ENCODE measurements at places on chromosomes 11 and 22. TPM values are rescaled to one million over a fixed set of nuclear protein-coding genes. Genes with fewer than 3 reads are reported as not detected.
A peak's percentile ranks its signal among the peaks of the same experiment; 100 is the strongest.

Gene VPS11
- total RNA-seq, result 64.4 TPM

Gene NAT10
- 25.9 TPM for total RNA-seq

Gene GGTLC3
- 13.3 TPM for total RNA-seq

Gene AASDHPPT
- 49.0 TPM for total RNA-seq

GRCh38 chr22:26568207-26568706 is 21.7 kb downstream of the TPST2 start:
- no peak for DNase-seq
- no peak overlapping the region for H3K27ac ChIP-seq
- H3K4me3 ChIP-seq, result no peak overlapping the region
- H3K27me3 ChIP-seq, result no peaks in the 10 kb centered on the region

GRCh38 chr11:114077482-114078305 is 18.2 kb downstream of the ZBTB16 start:
- H3K27ac ChIP-seq, result peak overlapping the region; percentile 92
- DNase-seq, result no peak
- peaks cover 99% of the 10 kb centered on the region for H3K4me1 ChIP-seq
- H3K4me3 ChIP-seq, result no peak overlapping the region

DNA sequence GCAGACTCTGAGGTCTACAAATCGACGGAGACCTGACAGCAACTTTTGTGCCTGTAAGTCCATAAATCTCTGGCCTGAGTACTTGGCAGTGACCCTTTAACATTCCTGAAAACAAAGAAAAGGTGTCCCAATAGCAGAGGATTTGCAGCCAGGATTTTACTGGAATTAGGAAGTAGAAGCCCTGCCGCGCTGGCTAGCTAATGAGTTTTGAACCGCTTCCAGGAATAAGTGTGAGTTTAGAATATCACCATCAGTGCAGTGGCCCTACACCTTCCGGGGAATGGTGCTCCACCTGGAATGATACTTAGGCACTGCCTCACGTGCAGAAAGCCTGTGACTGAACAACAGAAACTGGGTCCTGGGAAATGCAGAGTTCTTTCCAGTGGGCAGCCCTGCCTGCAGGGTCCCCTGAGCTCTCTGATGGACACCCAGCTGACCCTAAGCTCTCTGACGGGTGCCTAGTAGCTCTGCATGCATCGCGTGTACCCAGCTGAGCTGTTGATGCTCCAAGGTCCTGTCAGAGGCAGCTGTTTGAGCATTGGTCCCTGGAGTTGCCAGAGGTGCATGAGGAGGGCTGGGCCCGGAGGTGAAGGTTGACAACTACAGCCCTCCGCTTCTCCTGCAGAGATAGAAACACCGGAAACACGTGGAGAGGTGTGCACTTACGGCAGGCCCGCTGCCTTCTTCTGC is 380.9 kb downstream of the TBC1D22A start:
- no peaks in the 10 kb centered on the region for H3K36me3 ChIP-seq
- no peak overlapping the region for H3K4me3 ChIP-seq
- H3K27ac ChIP-seq, result peak overlapping the region; percentile 93
- H3K4me1 ChIP-seq, result peaks cover 28% of the 10 kb centered on the region
- no peaks in the 10 kb centered on the region for H3K27me3 ChIP-seq

DNA sequence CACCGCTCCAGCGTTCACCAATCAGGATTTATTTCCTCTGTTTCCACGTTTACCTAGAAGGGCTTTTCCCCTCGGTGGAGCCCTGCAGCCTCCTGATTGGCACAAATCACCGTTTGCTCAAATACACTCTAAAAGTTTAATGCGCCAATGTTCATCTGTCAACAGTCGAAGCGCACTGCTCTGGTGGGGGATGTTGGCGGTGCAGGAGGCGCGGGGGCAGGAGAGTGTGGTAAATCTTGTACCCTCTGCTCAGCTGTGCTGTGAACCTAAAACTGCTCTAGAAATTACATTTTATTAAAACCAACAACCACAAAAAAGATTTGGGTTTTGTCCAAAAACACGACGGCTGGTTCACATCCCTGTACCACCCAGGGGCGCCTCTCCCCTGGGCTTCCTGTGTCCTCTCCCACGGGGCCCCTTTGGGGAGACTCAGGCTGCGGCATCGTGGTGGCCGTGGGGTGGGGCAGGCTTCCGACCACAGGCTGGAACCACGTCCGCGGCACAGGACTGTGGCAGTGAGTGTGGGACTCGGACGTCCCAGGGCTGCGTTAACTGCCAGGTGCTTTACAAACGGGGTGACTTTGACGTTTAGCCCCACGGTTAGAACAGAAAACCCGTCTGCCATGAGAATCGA is 13.5 kb downstream of the TTLL8 start:
- no peaks in the 10 kb centered on the region for H3K27me3 ChIP-seq
- H3K27ac ChIP-seq, result no peak overlapping the region
- no peak for DNase-seq

DNA sequence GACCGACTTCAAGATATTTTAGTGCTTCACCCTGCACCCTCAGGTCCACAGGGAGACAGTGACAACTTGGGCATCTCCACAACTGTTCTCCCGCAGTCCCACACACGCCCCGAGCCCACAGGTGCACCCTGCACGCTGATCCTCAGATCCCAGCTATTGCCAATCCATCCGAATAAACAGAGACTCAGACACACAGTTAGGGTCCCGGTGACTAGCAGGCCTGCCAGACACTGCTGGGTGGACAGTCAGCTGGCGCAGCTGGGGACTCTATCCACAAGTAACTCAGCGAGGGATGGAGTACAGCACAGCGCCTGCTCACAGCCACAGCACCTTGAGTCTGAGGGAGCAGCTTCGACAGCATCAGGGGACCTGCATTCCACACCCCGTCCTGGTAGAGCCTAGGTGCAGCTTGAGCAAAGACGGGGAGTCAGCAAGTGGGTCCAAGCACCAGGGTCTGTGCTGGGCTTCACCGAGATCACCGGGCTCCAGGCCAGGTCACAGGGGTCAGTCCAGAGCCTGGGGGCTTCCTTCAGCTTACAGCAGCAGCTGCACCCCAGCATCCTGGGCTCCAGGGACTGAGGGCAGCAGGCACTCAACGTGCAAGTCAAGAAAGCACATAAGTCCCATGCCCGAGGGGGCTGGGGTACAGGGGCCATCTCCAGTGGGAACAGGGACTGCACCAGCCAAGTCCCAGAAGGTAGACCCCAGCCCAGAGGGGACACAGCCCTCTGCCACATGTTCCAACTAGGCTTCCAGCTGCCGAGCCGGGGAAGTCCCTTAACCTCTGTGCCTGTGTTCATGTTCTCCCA is 7.6 kb downstream of the RPL3 start:
- no peak overlapping the region for H3K27ac ChIP-seq
- DNase-seq, result no peak
- no peak overlapping the region for H3K4me3 ChIP-seq
- peaks cover 51% of the 10 kb centered on the region for H3K36me3 ChIP-seq

DNA sequence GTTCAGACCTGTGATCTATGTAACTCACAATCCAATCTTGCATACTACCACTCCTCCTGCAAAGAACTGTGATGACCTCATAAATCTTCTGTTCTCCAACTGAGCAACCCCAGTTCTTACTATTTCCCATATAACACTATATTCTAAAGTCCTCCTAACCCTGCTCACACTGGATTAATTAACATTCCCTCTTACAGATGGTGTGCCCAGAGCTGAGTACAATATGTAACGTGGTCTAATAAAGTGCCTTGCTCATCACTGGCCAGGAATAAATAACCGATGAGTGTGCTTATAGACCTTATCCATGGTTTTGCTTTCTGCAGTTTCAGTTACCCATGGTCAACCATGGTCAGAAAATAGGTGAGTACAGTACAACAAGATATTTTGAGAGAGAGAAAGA is 28.6 kb downstream of the PRCP start:
- no peak for DNase-seq
- no peaks in the 10 kb centered on the region for H3K27me3 ChIP-seq
- no peaks in the 10 kb centered on the region for H3K36me3 ChIP-seq
- no peak overlapping the region for H3K4me3 ChIP-seq
- H3K27ac ChIP-seq, result no peak overlapping the region

GRCh38 chr11:116093481-116094270 is 589.5 kb upstream of the CADM1 start:
- H3K4me1 ChIP-seq, result no peaks in the 10 kb centered on the region
- no peak overlapping the region for H3K27ac ChIP-seq
- no peak for DNase-seq
- no peaks in the 10 kb centered on the region for H3K36me3 ChIP-seq

- DNase-seq, result no peak
- no peak overlapping the region for H3K27ac ChIP-seq
- no peaks in the 10 kb centered on the region for H3K36me3 ChIP-seq
These were observed 1813.1 kb upstream of the RAG2 start for GRCh38 chr11:38411149-38411548.

- H3K27me3 ChIP-seq, result no peaks in the 10 kb centered on the region
- H3K4me3 ChIP-seq, result no peak overlapping the region
- H3K36me3 ChIP-seq, result no peaks in the 10 kb centered on the region
- H3K27ac ChIP-seq, result no peak overlapping the region
These were observed 50.0 kb upstream of the CHST1 start for GRCh38 chr11:45715418-45715817.

DNA sequence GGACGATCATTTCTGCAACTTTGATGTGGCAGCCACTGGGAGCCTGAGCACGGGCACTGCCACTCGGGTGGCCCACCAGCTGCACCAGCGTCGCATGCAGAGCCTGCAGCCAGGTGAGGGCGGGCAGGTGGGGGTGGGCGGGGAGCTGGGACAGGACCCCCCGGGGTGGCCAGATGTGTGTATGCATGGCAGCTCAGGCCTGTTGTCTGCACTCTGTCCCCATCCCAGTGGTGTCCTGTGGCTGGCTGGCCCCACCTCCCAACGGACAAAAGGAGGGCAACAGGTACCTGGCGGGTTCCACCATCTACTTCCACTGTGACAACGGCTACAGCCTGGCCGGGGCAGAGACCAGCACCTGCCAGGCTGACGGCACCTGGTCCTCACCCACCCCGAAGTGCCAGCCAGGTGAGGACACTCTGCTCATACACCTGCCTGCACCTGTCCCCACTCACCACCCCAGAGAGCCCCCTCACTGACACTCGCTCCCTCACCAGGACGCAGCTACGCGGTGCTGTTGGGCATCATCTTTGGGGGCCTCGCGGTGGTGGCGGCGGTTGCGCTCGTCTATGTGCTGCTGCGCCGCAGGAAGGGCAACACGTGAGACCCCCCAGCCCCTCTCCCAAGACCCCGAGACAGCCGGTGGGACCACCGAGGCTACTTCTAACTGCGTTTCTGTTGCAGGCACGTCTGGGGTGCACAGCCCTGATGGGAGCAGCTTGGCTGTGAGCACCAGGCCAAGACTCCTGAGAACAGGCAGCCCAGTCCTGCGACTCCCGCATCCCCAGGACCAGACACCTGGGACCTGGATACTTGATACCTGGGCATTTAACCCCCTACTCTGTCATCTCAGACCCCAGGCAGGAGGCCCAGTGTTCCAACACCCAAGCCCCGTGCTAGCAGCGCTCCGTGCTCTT is 6.7 kb downstream of the SUSD2 start:
- H3K4me1 ChIP-seq, result peaks cover 32% of the 10 kb centered on the region
- no peak overlapping the region for H3K4me3 ChIP-seq
- peak overlapping the region; percentile 91 for H3K27ac ChIP-seq
- no peaks in the 10 kb centered on the region for H3K36me3 ChIP-seq
- no peak for DNase-seq
- H3K27me3 ChIP-seq, result no peaks in the 10 kb centered on the region

DNA sequence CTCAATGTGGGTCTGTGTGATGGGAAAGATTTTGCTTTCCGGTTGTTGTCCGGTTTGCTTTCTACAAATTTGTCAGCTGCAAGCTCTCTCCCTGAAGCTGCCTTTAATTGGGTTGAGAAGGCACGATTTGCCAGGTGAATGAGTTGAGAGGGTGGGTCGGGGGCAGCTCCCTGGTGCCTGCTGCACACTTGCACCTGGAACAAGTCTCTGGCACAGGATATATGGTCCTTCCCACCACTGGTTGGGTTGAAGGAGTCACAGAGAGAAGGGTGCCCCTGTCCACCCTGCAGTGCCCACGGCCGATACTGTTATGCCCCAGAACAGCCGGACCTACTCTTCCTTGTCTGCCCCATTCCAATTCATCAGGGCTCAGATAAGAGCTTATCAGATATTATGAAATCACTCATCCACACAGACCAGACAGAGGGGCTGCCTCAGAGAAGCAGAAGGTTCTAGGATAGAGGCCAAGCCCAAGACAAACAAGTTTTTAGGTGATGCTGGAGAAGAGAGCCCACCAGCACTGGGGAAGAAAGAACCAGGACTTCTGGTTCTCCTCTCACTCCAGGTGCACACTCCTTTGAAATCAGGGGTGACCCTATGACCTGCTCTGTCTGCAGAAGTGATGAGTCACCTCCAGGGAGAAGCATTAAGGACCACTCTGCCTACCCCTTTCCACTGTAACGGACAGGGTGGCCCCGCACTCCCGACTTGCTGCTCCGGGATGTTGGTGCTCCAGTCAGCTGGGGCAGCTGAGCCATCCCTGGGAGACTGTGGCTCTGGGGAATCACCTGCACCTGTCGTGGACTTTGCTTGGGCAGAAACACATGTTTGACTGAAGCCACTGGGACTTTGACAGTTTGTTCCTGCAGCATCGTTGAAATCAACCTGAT is 45.3 kb downstream of the RTL6 start:
- H3K27ac ChIP-seq, result no peak overlapping the region
- no peaks in the 10 kb centered on the region for H3K27me3 ChIP-seq
- no peak for DNase-seq
- H3K36me3 ChIP-seq, result no peaks in the 10 kb centered on the region

GRCh38 chr11:6657346-6657745 is 1.7 kb upstream of the DCHS1 start:
- H3K4me1 ChIP-seq, result no peaks in the 10 kb centered on the region
- DNase-seq, result no peak
- H3K4me3 ChIP-seq, result no peak overlapping the region
- no peak overlapping the region for H3K27ac ChIP-seq
- no peaks in the 10 kb centered on the region for H3K27me3 ChIP-seq

- no peak overlapping the region for H3K4me3 ChIP-seq
- peaks cover 9% of the 10 kb centered on the region for H3K36me3 ChIP-seq
- no peak for DNase-seq
- H3K4me1 ChIP-seq, result no peaks in the 10 kb centered on the region
- H3K27me3 ChIP-seq, result no peaks in the 10 kb centered on the region
These were observed 16.8 kb downstream of the EED start for GRCh38 chr11:86261328-86261727.

- no peaks in the 10 kb centered on the region for H3K4me1 ChIP-seq
- no peak overlapping the region for H3K27ac ChIP-seq
- no peaks in the 10 kb centered on the region for H3K36me3 ChIP-seq
- H3K4me3 ChIP-seq, result no peak overlapping the region
- no peak for DNase-seq
These were observed 21.4 kb downstream of the TMPRSS6 start for GRCh38 chr22:37088108-37088605.

- H3K36me3 ChIP-seq, result no peaks in the 10 kb centered on the region
- no peak for DNase-seq
- H3K27me3 ChIP-seq, result no peaks in the 10 kb centered on the region
- H3K4me1 ChIP-seq, result no peaks in the 10 kb centered on the region
- no peak overlapping the region for H3K4me3 ChIP-seq
- no peak overlapping the region for H3K27ac ChIP-seq
These were observed 21.4 kb downstream of the RELT start for GRCh38 chr11:73397468-73398131.
